RPMI8226 (cell line): ENCODE measurements at places on chromosomes 11 and 22.

- no peak for DNase-seq
These were observed 80.8 kb downstream of the IGLL5 start for GRCh38 chr22:22968366-22968765.

DNA sequence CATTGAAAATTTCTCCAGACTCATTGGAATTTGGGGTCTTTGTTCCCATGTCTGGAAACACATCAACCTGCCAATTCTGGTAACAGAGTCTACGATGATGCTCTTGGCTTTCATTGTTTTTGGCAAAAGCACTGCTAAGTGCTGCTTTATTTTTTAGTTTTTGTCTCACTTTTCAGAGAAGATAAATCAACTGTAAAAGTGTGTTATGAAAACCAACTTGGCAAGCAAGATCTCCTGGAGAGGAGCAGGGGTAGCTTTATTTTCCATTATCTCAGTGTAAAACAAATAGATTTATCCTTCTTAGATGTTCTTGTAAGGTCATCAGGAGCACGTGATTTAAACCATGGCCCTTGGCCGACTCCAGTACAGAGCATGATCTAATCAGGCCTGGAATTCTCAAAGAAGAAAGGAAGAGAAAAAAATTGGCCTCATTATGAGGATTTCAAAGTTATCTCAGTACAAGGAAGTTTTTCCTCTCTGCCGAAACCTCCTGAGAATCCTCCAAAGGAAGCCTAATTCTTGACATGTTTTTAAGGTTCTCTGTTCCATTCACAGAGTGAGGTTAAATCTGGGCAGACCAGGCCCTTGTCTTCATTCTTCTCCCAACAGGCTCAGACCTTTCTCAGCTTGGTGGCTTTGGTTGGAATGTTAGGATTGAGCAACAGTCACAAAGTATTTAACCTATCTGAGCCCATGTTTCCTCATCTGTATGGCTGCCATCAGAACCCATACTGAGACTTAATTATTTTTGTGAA lies 16.4 kb upstream of the PAMR1 start:
- no peak for DNase-seq

DNA sequence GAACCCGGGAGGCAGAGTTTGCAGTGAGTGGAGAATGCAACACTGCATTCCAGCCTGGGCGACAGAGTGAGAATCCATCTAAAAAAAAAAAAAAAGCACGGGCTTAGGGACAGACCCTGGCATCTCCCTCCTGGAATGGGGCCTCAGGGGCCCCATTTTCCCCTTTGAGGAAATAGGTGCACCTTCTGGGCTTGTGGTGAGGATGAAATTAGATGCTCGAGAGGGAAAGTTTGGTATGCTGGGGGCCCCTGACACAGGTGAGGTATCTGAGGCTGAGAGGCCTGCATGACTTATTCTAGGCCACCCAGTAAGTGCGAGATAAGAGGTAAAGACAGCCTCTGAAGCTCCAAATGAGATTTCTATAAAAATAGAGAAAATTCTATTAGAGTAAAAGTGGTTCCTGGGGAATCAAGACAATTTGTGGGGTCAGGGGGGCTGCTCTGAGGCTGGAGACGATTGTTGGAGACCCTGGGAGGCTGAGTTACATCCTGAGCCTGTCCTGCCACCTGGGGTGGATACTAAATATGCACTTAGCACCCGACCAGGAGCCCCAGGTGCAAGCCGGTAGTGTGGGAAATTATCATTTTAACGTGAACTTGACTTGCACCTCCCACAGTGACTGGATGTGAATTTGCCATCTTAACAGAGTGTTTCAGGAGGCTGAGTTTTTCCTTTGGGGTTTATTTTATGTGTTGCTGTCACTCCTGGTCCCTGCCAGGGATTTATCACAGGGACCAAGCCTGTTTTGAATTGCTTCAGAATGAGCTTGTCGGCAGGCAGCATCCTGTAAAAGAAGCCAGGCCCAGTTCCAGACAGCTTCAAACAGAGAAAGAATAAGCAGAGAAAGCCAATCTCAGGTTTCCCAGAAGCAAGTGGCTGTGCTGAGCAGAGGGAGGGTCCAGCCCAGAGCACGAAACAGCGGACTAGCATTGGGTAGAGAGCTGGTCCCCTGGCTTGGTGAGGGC lies 48.4 kb upstream of the TSKU start:
- no peak for DNase-seq

- DNase-seq, result peak; percentile 95
These were observed 43.1 kb downstream of the SCGB1A1 start for GRCh38 chr11:62461740-62462507.

DNA sequence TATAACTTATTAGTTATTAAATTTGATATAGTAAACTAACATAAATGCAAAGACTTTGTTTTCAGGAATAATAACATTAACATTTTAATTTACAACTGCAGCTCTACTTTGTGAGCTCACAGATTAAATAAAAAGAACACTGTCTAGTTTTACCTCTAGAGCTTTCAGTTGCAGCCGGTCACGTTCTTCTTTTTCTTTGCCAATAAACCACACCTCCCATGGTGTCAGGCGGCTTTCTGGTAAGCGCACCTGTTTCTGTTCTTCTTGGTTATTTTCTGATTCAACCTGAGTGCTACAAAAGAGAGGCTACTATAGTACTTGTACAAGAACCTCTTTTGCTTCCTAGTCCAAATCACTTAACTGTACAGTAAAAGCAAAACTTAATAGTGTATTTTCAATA lies 5.8 kb downstream of the CCDC34 start:
- no peak for DNase-seq

DNA sequence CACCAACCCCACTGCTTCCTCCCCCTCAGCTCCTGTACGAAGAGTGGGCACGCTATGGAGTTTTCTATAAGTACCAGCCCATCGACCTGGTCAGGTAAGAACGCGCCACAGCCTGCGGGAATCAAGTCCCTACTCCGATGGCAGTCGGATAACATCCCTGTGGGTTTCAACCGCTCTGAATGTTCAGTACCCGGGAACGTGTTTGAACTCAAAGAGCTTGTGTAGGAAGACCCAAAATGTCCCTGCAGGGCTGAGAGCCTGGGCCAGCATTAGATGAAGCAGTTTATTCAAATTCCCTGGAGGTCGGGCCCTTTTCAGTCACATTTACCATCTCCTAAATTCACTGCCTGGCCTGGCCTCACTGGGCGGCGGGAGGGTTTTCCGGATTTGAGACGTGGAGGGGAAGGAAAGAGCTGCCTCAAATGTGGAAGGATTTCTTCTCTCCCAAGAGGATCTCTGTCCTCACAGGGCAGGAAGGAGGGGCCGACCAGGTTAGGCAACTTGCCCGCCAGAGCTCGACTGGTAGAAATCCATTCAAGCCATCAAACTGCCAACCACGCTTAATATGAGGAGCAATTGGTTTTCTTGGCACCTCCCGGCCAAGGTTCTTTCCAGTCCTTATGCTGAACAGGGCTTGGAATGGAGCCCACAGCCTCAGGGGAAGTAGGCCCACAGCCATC lies 46.3 kb downstream of the ANO1 start:
- no peak for DNase-seq

GRCh38 chr11:18383388-18384156 lies 10.8 kb upstream of the LDHA start:
- DNase-seq, result peak; percentile 77

DNA sequence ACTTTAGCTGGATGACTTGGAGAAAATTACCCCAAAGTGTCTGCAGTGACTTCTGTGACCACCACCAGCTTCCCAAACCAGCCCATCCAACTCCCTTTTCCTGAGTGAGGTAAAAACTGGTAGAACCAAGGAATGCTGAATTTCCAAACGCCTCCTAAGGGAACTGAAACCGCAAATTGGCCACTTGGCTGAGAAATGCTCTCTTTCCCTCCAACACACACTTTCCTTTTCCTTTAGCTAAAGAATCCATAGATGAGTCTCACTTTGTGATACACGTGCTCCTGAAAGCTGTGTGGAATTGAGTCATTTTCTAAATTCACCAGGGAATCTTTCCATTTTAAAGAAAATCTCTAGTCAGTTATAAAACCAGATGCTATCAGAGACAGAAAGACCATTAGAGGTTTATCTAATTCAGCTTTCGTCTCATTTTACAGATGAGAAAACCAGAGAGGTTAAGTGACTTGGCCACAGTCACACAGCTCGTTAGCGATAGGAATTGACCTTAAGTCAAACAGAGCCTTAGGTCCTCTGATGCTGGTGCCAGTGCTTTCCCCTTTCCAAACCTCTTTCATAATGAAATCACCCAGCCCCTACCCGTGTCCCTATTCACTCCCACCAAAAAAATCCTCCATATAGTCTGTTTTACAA lies 137.2 kb downstream of the COMMD9 start:
- no peak for DNase-seq

DNA sequence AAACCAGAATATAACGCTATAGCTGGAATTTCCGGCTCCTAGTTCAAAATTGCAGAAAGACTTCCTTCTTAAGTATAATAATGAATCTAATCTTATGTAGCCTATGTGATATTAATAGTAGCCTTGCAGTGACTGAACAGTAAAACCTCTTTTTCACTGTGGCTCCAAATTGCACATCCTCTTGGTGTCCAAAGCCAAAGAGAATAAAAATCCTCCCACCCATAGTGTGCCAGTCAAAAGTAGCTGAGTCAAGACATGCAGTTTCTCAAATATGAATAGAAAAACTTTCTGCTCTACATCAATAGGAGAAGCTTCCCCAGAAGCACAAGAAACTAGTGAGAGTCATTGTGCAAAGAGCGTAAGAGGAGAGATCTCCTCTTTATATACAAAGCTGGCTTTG lies 76.0 kb upstream of the PICALM start:
- DNase-seq, result no peak
